ENCODE measurements at places on chromosomes 4 and X.

GRCh38 chrX:21821875-21822274 is 17.5 kb upstream of the MBTPS2 start:
- DNase-seq: no peak

- no peak for DNase-seq
Observed at GRCh38 chrX:85503258-85504158, 124.0 kb upstream of the POF1B start.

GRCh38 chrX:122113896-122114295 is 1066.5 kb downstream of the GLUD2 start:
- DNase-seq: no peak

GRCh38 chr4:82747686-82748575 is 50.7 kb downstream of the SCD5 start:
- DNase-seq: no peak

DNA sequence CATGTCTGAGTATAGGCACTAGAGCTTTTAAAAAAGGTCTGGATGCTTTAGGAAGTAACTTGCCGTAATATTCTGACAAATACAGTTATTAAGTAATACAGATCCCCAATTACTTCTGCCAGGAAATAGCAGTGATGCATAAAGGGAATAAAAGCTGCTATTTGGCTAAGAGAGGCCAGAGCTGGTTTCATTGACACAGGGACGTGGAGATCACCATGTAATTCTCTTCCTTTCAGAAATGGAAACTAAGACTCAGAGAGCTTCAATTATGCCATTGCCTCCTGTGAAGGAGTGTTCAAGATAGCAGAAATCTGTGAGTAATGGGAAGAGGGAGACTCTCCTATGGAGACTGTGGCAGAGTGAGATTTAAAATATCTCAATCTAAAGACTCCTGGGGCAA is 238.1 kb downstream of the SLITRK2 start:
- DNase-seq: no peak

- no peak for DNase-seq
Observed at GRCh38 chrX:142233400-142233799, 28.3 kb upstream of the MAGEC2 start.

- no peak for DNase-seq
Observed at GRCh38 chr4:136562834-136563233, 969.5 kb downstream of the PCDH18 start.

- DNase-seq: no peak
Observed at GRCh38 chr4:48109413-48110263, 24.4 kb downstream of the TXK start.

GRCh38 chr4:159227984-159228383 is 125.1 kb downstream of the RAPGEF2 start:
- DNase-seq: no peak

- no peak for DNase-seq
Observed at GRCh38 chrX:378443-378842, 8.3 kb downstream of the PPP2R3B start.

DNA sequence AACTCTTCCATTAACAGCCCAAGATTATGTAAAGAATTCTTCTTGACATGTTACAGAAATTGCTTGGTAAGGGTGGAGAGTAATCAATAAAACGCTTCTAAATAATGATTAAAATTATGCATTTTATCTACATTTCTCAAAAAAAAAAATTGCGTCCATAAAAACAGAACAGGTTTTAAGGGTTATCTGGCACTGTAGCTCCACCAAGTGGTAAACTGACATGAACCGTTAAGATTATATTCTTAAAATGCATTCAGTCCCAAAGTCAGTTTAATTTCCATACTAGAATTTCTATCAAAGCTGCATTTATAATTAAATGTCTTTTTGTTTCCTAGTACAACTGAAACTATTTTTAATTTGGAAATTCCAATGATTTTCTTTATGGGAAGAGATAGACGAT is 214.0 kb upstream of the UGT8 start:
- DNase-seq: no peak

DNA sequence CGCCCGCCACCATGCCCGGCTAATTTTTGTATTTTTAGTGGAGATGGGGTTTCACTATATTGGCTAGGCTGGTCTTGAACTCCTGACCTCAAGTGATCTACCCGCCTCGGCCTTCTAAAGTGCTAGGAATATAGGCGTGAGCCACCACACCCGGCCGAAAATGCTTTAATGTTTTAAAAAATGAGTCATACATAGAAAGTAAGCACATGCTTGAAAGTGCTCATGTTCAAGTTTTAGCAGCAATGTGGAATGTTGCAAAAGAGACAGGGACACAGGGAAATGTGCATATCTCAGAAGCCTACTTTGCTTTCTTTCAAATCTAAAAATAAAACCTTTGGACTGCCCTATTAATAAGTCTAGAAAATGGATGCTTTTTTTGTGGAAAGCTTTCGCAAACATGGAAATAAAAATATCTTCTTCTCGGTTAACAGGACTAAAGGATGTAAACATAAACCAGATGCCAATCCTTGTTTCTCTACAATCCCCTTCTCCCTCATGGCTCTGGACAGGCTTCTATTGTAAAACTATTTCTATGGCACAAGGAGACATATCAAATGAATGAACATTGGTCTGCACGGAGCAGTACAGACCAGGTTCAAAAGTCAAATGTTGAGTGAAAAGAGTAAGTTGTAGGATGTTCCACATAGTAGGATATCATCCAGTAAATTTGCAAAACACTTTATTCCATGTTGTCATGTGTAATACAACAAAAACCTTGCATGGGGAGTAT is 15.0 kb downstream of the MECP2 start:
- DNase-seq: no peak

DNA sequence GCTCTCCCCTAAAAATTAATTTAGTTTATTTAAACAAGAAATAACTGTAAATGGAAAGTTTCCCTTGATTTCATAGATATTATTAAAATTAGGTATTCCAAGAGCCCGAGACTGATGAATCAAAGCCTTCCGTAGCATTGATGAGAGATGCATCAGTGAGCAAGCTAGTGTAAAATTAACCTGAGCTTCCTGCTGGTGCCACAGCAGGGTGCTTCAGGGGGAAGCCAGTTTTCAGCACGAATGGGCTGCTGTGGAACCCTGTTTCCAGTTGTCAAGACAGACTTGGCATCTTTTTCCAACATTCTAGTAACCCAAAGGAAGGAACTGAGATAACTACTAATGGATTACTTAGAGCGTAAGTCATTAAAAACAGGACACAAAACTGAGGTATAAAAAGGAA is 221.7 kb downstream of the RBMX2 start:
- no peak for DNase-seq

DNA sequence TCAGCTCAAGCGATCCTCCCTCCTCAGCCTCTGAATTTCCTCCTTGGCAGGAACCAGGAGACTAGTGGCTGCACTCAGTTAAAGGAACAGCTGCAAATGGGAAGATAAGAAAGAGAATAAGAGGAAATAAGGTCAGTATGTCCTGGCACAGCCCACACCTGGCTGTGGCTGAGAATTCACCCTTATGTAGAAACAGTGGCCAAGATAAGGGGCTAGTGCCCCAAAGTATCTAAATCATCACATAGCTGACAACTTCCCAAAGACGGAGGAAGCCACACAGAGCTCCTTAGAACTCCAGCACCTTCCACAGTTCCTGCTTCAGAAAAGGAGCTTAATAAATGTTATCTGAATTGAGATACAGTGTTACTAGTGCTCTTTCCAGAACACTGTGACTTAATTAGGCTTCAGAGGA is 2.3 kb upstream of the CHIC2 start:
- DNase-seq: no peak

DNA sequence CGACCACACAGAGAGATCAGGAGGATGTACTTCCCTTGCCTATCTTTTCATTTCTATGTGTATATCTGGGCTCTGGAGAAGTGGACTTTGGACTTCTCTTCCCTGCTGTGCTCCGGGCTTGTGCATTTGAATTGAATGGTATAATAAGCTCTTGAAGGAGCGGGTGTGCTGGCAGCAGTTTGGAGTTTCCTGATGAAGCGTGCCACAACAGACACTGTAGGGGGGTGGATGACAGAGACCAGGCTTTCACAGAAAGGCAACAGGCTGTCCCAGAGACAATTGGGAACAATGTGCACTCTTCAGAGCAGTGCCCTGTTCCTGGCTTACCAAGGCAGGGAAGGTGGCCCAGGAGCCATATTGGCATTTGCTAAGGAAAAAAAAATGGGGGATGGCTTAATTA is 170.1 kb downstream of the FRMPD4 start:
- no peak for DNase-seq

GRCh38 chr4:101886826-101887225 is 96.3 kb downstream of the BANK1 start:
- no peak for DNase-seq

- no peak for DNase-seq
Observed at GRCh38 chr4:53015681-53016080, 153.6 kb downstream of the RASL11B start.

All from naive thymus-derived CD4-positive, alpha-beta T cell (primary cell).